ENCODE measurements at places on chromosomes 5 and 9.
A peak's percentile ranks its signal among the peaks of the same experiment; 100 is the strongest.

- DNase-seq, result peak; percentile 4
Measured at GRCh38 chr5:139962445-139962844, 80.7 kb downstream of the NRG2 start.

GRCh38 chr9:134860510-134860909 is 20.1 kb upstream of the FCN2 start:
- no peak for DNase-seq

GRCh38 chr9:112884101-112884500 is 6.6 kb downstream of the SLC46A2 start:
- peak; percentile 59 for DNase-seq

DNA sequence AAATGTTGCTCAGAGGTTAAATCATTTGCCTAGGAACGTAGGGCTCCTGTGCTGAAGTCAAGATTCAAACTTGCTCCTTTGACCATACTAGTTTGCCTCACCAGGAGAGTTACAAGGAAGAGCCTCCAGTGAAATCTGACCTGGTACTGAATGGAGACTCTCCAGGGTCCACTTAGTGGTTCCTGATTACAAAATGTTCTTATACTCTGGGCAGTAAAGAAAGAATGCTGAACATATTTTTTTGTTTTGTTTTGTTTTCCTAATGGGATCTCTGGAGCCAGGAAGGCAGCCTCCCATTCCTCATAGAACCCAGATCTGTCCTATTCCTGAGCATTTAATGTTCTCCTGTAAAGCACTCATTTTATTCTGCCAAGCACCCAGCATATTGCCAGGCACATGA is 256.5 kb upstream of the CLINT1 start:
- peak; percentile 34 for DNase-seq

DNA sequence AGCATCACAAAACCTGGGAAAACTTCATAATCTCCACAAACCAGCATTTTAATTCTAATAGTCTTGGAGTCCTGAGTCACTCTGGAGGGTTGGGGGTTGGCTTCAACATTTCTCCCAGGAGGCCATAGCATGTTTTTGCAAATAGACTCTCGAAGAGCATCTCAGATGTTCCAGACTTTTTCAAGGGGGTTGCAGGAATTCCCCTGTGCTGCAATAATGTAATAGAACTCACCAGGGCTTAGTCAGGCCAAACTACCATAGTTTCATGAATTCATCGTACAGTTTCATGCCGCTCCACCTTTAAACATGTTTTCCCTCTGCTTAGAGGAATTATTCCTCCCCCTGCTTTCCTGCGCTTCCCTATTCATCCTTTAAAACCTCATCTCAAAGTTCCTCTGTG is 499.5 kb upstream of the KLF4 start:
- DNase-seq, result peak; percentile 30

- DNase-seq, result no peak
Measured at GRCh38 chr9:89491694-89492093, 6.2 kb downstream of the SEMA4D start.

GRCh38 chr5:86526811-86527348 is 90.9 kb upstream of the COX7C start:
- no peak for DNase-seq

DNA sequence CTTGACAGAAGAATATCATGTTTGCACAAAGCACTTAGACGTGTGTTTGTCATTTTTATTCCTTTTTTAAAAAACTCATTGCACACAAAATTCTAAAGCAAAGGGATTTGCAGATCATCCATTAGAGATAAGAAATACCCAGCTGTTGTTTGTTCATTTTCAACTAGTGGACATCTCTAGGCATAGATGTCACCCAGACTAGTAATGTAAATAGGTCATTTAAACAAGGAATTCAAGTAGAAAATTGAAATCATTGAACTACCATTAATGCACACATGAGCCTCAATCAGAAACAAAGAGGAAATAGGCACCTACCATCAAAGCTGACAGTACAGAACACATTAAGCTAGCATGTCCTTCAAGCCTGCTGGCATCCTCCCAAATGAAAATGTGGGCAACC is 107.3 kb downstream of the OR2K2 start:
- DNase-seq, result no peak

DNA sequence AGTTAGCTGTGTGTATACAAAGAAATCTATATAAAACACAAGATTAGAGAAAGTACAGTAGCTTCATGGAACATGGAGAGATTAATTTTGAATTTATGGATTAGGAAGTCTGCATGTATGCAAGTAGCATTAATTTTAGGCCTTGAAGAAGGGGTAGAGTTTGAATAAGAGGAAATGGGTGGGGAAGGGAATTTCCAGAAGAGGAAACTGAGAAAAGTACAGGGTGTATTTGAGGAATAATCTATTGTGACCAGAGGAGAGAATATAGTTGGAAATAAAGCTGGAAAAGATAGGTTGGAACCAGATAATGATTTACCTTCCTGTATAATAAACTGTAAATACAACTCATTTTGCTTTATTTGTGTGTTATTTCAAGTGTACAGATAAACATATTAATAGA is 53.6 kb downstream of the CWC27 start:
- no peak for DNase-seq

- peak; percentile 17 for DNase-seq
Measured at GRCh38 chr5:39106322-39106721, 32.1 kb upstream of the RICTOR start.

- DNase-seq, result no peak
Measured at GRCh38 chr9:30258094-30258493, 2126.3 kb upstream of the ACO1 start.

DNA sequence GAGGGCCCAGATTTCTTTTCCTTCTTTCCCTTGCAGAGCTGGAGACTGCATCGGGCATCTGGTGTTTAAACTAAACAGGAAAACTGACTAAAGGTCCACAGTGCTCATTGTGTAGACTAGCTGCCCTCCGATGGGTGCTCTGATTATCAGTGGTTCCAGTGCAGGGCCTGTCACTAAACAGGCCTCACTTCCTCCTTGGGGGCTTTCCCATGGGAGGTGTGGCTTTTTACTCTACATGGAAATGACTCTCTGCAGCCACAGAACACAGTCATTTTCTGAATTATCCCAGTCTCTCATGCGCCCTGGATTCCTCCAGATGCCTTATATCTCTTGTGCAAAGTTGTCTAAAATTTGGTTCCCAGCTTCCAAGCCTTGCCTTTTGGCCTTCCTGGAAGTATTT is 199.2 kb downstream of the TRIO start:
- DNase-seq, result no peak

DNA sequence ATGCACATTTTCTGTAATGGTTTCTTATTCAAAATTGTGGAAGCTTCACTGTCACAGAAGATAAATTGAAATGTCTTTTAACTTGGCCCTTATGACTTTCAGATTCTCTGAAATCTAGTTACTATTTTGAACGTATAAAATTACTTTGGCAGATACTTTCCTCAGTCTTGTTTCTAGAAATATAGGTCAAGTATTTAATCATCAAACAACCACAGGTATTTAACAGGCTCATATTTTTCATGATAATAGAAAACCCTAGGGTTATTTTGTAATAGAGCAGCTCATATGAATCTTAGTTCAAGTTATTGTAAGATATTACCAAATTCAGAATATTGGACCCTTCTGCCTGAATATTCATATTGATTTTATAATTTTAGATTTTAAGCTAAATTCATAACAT is 236.0 kb upstream of the CDH18 start:
- no peak for DNase-seq

GRCh38 chr9:109500421-109500974 is 2.4 kb upstream of the PTPN3 start:
- no peak for DNase-seq

DNA sequence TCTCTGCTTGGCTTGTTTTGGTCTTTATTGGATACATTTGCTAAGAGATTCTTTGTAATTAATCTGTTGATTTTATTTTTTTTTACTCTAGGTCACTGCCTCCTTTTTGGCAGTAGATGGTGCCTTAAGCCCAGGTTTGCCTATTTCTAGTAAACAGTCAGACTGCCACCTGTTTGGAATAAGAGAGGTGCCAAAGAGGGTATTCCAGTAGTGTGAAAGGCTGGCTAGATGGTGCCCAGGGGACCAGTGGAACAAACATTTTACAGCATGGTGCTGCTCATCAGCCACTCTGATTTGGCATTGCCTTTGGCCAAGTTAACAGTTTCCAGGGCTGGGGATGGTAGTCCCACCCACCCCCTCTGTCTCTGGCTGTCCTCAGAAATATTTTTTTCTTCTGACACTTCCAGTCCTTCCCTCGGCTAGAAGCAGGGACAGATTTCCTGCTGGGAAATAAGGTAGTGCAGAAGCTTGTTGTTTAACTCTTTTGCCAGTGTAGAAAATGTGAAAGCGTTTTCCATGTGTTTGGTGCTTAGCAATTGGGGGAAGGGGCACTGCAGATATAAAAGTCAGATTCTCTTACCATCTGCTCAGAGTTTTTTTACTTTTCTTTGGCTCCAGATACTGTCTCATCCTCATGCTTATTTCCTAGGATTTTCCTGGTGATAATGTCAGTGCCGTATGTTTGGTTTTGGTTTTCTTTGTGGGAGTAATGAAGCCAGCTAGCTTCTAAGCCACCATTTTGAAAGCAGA is 36.6 kb upstream of the FBXL7 start:
- peak; percentile 13 for DNase-seq

DNA sequence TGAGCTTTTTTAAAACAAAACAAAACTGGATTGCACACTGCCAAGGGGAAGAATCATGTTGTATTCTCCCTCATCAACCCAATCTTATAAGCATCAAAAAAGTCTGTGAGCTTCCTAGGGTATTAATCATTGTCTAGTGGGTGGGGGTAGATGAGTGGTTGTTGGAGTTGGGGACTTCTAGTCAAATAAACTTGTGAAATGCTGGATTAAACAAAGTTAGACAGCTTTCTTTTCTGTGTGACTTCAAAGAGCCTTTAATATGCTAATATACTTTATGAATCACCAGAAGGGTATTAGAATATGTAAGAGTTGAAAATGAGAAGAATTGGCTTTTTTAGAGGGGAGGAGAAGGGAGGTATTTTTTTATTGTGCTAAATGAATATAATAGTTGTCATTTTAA is 87.7 kb downstream of the GALNT10 start:
- DNase-seq, result no peak

- no peak for DNase-seq
Measured at GRCh38 chr9:26813247-26813646, 79.4 kb downstream of the CAAP1 start.

DNA sequence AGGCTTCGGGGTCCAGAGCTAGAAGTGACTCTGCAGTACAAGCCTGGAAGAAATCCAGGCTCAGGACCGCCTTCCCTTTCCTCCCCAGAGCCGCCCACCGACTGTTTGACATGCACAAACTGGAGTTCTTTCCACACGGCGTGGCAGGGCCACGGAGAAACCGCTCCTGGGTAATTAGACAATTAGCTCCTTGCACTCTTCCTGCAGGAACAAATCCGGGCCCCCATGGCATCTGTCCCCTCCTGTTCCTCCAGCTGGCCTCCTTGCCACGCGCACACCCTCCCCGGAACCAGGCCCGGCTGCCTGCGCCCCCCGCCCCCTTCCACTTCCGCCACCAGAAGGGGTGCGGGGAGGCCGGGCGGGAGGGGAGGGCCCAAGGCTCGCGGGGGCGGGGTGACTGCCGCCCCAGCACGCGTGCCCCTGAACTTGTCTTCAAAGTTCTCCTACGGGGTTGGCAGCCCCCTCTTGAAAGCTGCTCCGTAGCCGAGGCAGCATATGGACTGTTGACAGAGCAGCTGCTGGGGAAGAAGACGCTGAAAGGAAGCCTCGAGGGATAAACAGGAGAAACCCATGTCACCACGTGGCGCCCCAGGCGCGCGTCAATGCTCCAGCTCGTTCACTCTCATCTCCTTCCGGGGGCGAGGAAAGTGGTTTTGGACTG is 74.3 kb downstream of the SEC61B start:
- peak; percentile 50 for DNase-seq

DNA sequence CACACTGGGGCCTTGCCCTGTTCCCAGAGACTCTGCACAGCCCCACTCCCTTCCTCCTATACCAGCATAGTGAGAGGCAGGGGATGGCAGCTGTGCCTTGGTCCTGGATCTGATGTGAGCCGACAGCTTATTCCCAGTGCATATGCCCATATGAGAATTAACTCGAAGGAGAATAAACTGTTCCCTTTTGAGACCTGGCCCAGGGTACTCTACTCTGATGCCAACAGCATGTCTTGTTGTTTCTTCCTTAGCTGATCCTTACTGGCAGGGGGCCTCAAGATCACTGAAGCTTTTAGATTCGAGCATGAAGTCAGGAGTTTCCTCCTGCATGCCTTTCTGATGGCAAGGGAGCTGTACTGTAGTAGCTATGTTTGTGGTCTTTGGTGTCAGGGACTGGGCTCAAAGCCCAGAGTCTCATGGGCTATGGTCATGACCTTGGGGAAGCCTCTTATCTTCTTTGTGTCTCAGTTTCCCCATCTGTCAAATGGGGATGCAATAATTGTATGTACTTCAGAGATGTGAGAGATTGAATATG is 57.1 kb downstream of the DOCK2 start:
- DNase-seq, result no peak

- no peak for DNase-seq
Measured at GRCh38 chr9:76529653-76530052, 70.7 kb downstream of the GCNT1 start.

- DNase-seq, result no peak
Measured at GRCh38 chr5:133225671-133226152, 173.9 kb downstream of the HSPA4 start.

- DNase-seq, result no peak
Measured at GRCh38 chr5:10631316-10631996, 67.6 kb downstream of the ANKRD33B start.

DNA sequence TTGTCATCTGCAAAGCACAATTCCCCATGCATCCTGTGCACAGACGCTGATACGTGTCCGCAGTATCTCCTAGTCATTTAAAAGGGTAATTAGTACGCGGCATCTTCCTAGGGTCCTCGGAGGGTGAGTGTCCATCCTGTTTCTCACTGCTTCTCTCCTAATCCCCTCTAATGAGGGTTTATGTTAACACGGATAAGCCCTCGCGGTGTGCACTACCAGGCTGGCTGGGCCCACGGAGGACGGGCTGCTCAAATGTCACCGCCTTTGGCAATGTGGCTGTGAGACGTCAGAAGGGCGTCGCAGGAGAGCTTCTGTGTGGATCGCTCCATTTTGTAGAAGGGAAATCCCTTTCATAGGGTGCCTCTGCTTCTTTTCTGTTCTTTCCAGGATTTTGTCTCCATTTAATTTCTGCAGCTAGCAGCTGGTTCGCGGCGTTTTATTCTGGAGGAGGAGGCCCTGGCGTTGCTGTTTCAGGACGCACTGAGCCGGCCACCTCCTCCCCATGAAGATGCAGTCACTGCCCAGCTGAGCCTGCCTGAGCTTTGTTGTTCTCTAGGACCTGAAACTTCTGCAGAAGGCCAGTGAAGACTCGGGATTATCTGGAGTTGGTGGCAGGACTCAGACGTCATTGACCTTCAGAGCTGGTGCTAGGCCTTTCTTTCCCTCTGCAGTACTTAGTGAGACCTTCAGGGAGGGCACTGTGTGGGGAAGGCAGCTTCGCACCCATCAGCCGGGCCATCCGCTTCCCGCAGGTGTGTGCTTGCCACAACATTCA is 326.1 kb upstream of the IRX1 start:
- DNase-seq, result no peak
